ENCODE measurements at places on chromosomes 4 and X.
A peak's percentile ranks its signal among the peaks of the same experiment; 100 is the strongest.

DNA sequence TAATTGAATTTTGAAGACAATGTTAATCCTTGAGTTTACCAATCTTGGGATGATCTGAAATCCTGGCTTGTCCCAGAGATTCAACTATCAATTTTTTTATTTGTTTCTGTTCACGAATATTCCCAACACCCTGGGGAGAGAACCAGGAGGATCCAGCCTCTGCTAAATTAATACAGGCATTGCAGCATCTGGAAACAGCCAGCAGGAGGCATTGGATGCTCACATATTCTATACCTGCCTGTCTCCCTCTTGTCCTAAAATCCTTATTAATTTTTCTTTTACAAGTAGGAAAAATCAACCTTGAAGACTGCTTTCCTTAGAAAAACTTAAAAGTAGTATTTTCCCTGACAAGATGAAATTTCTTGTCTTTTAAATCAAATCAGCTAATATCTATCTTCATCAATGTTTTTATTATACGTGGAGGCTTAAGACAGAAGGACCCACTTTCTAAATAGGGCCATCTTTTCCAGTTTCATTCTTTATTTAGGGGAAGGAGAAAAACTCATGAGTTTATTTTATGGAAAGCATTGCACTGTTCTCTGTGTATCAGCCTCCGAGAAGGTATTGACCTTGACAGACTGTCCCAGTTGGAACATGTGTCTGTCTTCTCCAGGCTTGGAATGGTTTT, 102.4 kb downstream of the CLNK start:
- no peak for DNase-seq

- DNase-seq: no peak
Measured at GRCh38 chrX:147637190-147637589, 274.5 kb upstream of the FMR1 start.

GRCh38 chr4:70997546-70997945, 4.1 kb downstream of the DCK start:
- DNase-seq: no peak

DNA sequence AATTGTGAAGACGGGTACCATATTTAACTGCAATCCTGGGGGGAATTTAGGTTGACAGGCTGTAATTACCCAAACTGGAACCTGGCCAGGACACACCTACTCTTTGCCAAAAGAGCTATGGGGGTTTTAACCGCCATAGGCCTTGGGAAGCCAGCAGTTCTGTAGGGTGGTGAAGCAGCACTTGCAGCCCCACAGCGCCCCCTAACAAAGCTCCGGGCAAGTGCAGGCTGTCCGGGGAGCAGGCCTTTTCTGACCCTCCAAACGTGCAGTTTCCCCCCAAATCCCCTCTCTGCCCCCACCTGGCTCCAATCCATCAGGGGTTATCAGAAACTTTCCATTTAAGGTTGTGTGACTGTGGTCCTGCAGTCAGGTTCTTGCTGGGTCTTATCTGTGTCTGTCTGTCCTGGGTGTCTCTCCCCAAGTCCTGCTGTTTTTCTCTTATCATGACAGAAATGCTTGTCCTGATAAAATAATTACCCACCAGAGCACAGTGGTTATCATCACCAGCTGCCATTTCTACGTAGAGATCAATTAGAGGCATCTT, 350.9 kb downstream of the MID1IP1 start:
- peak; percentile 53 for DNase-seq

DNA sequence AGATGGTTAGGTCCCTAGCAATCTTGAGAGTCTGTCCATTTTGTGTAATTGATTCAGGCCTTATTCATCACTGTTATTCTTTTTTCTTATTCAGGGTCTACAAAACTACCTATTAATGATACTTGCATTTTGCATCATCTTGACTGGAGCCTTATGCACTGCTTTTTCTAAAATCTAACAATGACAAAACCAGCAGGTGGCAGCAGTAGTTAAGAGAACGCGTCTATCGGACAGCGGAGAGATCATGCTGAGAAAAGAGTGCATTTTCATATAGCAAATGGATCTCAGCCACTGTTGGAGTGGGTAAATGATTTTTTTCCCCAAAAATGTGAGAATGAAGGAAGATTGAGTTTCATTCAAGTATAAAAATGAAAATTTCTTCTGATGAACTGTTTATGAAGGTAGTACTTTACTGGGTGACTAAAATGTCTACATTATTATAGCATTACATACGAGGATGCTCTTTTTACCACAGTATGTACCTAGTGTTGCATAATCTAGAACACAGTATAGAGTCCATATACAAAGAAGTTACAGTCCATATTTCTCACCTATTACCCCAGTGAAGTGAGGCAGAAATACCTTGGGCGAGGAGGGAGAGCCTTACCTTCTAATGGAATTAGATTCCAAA, 43.2 kb downstream of the TMEM144 start:
- DNase-seq: no peak

DNA sequence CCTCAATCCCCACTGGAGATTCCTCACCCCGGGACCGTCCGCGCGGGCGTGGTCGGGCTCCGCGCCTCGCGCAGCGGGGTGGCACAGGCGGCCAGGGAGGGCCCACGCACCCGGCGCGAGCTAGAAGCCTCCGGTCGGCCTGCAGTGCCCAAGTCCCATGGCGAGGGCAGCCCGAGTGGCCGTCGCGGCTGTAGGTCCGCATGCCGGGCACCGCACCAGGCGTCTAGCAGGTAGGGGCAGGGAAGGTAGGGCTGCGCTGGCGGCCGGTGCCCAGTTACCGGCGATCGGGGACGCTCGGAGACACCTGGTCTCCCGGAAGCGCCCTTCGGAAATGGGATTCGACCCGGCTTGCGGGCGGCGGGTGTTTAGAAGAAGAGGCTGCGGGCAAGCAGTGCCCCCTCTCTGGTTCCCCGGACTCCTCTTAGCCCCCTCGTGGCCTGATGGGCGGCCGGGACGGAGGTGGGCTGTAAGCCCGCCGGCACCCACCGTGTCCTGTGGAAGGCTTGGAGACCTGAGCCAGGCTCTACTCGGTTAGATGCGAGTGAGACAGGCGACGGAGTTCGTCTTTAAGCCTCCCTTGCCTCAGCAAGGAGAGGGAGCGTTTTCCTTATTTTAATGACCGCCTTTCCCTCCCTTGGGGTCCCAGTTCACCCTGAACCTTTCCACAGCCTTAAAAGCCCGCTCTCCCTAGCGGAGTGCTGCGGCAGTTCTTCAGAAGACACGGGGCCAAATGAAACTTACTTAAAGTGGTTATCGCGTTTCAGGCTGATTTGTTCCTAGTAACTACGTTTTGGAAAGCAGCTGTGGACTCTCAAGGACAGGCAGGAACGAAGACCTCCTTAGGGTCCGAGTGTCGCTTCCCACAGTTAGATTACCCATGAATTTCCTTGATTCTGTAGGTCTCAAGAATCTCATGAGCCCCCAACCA, 821 bp downstream of the SLITRK2 start:
- DNase-seq: no peak

DNA sequence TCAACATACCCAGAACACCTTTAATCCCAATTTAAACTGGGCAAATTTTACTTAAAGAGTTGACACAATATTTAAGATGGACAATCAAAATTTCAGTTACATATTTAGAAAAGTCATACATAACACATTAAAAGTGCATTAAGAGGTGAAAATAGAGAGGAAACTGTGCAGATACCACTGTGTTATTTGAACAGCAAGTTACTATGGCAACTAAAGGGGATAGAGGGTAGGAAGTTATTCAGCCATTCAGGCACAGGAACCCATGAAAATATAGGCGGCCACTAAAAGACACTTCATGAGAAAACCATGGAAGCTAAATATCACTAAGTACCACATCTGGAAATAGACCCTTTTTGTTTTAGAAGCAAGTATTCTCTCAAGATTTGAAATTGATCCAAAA, 75.1 kb downstream of the PDGFC start:
- no peak for DNase-seq

DNA sequence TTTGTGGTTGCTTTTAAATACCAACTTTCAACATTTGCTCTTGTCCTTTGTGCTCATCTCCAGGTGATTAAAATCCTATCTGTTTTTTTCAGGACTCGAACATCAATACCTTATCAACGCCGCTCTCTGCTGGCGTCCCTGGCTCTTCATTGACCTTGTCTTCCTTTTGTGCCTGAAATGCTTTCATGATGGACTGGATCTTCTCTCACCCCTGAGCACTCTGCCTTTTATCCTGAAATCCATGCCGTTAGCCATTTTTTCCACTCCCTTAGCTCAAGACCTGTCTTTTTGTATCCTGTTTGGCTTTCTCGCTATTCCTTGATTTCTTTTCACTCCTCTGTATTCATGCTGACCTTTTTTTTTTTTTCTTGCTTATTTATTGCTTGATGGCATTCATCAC, 549.5 kb upstream of the CPEB2 start:
- no peak for DNase-seq

- peak; percentile 89 for DNase-seq
Measured at GRCh38 chr4:6720202-6720699, 4.3 kb downstream of the BLOC1S4 start.

- DNase-seq: no peak
Measured at GRCh38 chr4:88753658-88754571, 56.3 kb upstream of the NAP1L5 start.

DNA sequence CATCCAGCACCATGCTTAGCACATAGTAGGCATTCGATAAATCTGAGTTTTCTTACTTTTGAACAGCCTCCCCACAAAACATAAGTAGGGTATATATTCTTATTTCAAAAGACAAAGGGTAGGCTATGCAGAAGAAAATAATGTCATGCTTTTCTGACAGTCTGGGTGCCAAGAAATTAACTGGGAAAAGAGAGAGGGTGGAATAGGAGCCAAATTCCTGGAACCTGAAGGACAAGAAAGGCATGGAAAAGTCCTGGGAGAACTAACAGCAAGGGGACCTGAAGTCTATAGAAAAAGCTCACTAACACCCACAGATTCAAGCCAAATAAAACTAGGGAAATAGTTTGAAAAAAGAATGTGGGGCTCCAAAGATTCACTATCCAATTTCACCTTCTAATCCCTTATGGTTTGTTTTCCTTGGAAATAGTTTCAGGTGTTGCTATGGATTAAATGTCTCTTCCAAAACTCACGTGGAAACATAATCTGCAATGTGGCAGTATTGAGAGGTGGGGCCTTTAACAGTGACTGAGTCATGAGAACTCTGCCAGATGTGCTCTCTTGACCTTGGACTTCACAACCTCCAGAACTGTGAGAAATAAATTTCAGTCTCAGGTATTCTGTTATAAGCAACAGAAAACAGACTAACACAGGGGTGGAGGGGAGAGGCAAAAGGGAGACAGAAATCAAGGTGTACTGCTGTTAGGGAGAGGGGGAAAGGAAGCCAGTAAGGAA, 173.3 kb upstream of the ARHGEF9 start:
- DNase-seq: no peak

DNA sequence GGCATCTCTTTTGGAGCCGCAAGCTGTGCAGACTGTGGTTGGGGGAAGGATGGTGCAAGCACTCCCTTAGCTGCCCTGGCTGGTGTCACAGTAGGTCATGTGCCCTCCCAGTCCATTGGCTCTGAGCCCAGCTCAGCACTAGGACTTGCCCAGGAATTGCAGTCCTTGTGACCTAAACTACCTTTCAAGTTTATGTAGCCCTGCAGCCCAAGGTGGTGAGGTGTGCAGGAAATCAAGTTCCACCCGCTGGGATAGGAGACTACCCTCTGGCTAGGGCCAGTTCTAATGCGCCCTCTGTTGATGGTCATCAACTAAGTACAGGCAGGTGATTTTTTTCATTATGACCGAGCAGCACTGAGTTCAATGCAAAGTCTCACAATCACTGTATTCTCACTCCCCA, 335.2 kb downstream of the UBE2NL start:
- DNase-seq: no peak

DNA sequence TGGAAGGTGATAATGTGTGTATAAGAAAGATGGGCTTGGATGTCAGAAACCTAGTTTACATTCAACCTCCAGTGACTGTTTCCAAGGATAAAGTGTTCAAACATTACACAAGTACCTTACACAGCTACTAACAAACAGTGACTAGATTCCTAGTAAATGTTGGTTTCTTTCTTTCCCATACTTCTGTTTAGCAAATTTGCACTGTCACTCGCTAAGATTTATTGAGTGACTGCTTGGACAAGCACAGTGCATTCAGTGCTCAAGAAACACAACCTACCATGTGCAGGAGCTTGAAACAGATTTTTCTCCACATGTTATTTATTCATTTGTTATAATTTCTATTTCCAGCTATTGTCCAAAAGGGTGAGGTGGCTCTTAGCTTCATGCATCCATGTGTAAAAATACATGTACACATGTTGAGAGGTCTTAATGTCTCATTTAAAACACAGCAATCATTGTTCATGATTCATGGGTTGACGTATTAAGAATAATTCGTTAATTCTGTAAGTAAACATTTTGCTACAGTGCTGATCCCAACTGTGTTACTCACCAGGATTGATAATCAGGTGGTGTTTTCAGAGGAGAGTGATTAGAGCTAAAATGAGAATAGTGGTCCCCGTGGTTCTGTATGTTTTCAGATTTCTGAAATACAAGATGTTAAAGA, 153.0 kb downstream of the DCLK2 start:
- DNase-seq: no peak

GRCh38 chr4:147940171-147940570, 208.3 kb downstream of the ARHGAP10 start:
- no peak for DNase-seq

GRCh38 chrX:103651151-103651773, 22.5 kb downstream of the TCEAL1 start:
- DNase-seq: no peak

DNA sequence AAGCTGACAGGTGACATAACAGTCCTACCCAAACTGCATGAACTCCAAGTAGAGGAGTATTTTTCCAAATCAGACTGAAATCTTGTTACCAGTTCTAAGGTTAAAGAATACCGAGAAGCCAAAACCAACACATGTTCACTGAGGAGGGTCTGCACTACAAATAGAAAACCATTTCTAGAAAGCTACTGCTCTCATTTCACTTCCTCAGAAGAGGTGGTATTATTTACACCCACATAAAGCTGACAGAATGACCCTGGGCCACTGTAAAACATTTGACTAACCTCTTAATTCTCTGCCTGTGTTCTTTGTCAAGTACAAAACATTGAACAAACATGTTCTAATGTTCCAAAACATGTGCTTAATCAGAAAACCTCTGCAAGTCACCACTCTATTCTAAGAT, 95.8 kb downstream of the IQCM start:
- no peak for DNase-seq

GRCh38 chr4:677431-678293, 3.3 kb downstream of the MYL5 start:
- DNase-seq: no peak

DNA sequence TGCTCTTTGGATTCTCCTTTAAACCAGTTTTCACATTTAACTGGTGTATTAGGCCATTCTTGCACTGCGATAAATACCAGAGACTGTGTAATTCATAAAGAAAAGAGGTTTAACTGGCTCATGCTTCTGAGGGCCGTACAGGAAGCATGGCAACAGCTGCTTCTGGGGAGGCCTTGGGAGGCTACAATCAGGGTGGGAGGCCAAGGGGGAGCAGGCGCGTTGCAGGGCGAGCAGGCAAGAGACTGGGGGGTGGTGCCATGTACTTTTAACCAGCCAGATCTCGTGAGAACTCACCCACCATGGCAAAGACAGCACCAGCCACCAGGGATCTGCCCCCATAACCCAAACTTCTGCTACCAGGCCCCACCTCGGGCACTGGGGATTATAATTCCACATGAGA, 38.1 kb downstream of the RNF212 start:
- no peak for DNase-seq

Measured in Right ventricle myocardium superior (tissue), 1 donor.